ENCODE measurements at places on chromosomes 1 and 21.

DNA sequence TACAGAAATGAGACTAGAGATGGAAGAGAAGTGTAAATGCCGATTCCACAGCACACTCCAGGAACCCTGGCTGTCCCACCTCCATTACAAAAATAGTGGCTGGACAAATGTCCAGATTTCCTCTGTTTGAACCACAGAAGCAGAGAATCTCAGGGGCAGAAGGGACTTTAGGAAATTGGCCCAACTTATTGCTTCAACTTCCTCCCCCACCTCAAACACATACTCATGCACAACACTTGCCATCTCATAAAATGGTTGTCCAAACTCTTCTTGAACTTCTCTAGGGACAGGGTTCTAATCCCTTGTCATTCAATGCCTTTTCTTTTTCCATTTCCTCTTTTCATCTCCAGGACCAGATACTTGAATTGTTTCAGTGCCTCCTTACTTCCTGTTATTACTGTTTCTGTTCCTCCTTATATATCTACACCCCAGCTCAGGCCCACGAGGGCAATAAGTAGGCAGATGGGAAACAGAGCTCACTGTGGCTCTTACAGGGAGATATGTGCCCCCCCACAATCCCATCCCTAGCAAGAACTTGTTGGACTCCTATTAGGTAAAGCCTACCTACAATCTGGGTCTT is 8.5 kb upstream of the B4GALT3 start:
- no peak for DNase-seq

- no peak for DNase-seq
Observed at GRCh38 chr1:34186741-34187494, 10.2 kb downstream of the C1orf94 start.

DNA sequence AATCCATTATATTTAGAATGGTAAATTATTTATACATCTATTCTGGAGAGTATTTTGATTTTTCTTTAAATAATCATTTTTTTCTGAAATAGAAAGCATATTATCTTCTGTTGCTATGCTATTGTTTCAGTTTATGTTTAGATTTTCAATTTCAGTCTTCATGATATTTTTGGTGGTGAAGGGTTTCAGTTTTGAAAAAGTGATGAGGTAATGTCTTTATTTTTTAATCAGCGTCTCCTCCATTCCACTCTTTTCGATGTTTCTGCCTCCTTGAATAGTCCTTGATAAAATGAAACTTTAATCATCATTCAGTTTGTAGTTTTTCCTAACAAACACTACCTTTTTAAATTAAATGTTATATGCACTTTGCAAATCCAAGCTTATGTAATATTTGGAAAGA is 428.6 kb downstream of the PTPRC start:
- no peak for DNase-seq

GRCh38 chr21:41943851-41944250 is 10.0 kb downstream of the C2CD2 start:
- DNase-seq = no peak

DNA sequence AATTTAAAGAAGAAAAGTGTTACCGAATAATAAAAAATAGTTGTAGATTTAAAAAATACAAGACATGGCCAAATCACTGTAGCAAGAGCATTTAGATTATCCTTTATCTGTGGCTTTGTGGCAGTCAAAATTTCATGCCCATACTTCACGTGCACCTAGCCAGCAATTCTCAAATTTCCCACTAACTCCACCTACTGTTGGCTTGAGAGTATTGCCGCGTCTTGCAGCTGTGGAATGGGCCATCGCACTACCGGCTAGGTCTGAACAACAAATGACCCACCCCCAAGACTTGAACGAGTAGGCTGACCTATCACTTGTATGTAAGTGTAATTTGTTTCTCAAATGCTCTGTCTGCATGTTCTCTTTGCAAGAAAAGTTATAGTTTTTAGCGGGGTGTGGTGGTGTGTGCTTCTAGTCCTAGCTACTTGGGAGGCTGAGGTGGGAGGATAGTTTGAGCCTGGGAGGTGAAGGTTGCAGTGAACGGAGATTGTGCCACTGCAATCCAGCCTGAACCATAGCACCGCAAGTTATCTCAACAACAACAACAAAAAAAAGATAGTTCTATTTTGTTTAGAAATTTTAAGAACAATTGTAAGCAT is 4.1 kb downstream of the KRTAP13-4 start:
- no peak for DNase-seq

DNA sequence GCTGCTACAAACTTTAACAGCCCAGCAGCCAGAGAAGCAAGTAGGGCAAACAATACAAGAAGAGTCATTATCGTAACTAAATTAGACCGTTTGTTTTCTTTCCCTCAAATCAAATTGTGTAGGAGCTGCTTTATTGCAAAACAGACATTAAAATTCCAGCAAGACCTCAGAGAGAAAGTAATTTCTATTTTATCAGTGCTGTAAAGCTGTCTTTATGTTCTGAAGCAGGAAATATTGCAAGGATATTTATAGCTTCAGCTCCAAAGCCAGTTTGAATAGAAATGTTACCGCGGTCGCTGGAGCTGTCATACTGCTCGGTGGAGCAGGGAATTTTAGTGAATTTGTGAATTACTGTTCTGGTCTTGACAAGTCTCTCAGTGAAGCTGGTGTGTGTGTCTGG is 503.8 kb upstream of the PLXNA2 start:
- no peak for DNase-seq

- DNase-seq = no peak
Observed at GRCh38 chr1:55250399-55251075, 35.4 kb upstream of the USP24 start.

DNA sequence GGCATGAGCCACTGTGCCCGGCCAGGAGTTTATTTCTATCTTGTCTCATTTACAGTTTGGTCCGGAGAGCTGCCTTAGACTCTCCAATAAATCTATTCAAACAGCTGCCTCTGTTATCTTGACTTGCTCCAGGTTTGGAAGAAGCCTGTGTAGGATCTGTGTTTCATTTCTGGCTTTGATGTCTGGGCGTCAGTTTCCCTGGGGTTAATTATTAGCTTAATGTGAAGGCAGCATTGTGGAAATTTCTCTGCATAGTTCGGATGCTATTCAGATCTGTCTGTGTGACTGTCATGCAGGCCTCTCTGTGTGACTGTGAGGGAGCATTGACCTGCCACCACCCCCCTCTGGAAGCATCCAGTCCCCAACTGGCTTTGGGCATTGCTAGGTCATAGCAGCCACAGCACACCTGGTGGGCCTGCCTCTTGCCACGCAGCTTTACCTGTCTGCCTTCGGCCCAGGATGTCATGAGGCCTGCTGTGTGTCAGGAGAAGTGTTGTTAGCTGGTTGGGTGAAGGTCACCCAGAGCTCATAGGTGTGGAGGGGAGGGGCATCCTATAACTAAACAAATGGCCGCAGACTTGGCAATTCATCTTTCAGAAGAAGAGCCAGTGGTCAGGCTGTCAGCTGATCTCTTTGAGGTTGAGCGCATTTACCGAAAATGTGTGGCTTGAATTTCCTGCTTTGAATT is 9.8 kb downstream of the IFNGR2 start:
- DNase-seq = no peak

GRCh38 chr21:27040738-27041469 is 74.0 kb upstream of the ADAMTS5 start:
- DNase-seq = no peak

GRCh38 chr1:226355016-226355415 is 46.1 kb upstream of the LIN9 start:
- no peak for DNase-seq

DNA sequence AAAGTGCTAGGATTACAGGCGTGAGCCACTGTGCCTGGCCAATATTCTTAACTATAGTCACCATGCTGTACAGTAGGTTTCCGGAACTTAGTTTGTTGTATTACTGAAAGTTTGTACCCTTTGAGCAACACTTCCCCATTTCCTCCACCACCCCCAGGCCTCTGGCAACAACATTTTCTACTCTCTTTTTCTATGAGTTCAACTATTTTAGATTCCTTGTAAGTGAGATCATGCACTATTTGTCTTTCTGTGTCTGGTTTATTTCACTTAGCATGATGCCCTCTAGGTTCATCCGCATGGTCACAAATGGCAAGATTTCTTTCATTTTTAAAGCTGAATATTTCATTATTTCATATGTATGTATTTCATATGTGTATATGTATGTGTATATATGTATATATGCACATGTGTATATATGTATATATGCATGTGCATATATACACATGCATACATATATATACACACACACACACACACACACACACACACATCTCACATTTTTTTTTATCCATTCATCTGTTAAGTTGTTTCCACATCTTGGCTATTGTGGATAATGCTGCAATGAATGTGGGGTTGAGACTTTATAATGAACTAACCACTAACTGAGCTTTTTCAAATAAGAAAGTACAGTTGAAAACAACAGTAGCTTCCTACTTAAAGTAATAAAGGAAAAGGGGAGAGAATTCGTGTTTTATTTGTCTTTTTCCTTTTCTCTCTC is 256.8 kb upstream of the C1orf105 start:
- no peak for DNase-seq

DNA sequence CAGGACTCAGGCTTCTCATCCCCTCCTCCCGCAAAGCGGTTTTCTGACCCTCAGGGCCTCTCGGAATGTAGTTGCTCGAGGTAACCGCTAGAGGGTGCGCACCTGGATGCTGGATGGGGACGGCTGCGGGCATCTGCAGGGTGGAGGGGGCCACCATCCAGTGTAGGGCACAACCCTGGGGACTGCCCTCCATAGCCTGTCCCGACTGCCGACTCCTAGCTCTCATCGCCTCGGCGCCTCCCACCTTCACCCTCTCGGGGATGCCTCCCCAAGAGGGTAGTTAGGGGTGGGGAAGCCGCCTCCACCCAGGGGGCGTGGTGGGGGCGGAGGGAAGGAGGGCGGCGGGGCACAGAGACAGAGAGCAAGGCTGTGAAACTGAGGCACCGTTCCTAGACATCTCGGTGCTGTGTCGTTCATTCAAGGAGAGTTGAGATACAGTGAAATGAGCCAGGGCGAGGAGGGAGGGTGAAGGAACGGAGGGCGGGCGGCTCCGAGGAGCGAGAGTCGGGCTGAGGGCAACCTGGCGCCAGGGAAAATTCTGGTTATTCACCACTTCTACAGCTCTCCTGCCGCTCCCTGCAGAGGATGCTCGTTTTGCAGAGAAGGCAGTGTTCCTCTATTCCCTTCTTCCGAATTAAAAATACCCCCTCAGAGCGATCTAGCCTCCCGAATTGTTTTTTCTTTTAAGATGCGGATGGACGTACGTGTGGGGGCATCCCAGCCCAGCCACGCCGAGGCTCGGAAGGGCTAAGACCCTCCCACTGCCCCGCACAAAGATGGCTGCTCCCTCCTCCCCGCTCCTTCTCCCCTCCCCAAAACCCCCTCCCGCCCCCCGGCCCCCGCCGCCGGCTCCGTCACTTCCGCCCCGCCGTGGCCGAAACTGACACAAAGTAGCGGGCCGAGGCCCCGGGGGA is at the start of gene ATP8B2:
TSS of gene ATP8B2 (plus strand) at position 857 of the 914 bp plus-strand sequence. CDS start 2,617 bp downstream, outside the sequence.
- peak; percentile 69 for DNase-seq

DNA sequence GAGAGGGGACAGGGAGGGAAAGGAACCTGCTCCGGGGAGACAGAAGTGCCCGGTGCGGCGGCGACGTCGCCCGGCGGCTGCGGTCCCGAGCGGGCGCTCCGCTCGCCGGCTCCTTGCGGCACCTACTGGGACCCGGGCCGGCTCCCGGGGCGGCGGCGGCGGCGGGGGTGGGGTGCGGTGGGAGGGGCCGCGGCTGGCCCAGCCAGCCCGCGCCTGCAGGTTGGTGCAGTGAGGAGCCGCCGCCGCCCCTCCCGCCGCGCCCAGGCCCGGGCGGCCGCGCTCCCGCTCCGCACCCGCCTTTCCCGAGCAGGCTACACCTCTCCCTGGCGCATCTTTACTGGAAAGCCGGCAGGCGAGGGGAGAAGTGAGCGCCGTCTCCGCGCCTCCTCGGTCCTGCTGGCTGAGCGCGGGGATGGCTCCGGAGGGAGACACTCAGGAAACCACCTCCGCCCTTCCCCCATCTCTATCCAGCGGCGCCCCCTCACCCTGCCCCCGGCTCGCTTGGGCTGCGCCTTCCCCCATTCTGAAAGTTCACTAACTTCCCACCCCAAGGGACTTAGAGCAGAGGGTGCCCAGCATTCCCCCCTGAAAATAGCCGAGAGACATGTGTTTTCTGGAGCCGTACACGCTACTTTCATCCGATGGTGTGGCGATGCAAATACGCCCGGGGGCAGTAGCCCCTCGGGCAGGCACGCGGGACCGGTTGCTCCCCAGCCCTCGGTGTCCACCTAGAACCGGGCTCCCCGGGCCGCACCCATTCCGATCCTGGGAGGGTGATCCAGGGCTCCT is at the start of gene PLD5:
TSS of gene PLD5 (minus strand) at position 127 of the 789 bp plus-strand sequence.
- DNase-seq = no peak

- DNase-seq = no peak
Observed at GRCh38 chr1:216416488-216416887, 6.8 kb downstream of the USH2A start.

DNA sequence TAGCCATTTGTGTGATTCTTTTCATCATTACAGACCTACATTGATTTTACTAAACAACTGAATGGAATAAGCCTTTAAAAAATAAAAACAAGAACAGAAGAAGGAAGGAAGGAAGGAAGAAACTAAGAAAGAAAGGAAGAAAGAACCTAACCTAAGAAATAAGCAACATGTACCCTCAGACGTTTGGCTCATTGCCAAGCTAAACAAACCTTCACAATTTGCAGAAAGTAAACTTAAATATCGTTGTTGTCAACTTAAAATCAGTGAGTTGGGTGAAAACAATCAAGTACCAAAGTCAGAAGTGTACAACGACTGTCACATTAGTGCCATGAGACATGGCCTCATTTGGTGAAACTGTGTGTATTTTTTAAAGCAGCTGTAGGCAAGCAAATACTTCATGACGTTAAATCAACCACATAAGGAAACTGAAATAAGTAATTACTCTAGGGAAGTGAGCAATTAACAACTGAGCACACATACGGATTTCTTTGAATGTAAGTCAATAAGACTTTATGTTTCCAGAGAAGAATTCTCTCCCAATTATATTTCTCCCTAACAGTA is 313.1 kb upstream of the TMPRSS15 start:
- DNase-seq = no peak

- no peak for DNase-seq
Observed at GRCh38 chr1:162391790-162392563, 10.4 kb downstream of the C1orf226 start.

- DNase-seq = no peak
Observed at GRCh38 chr1:153206631-153207030, 3.4 kb downstream of the LELP1 start.

DNA sequence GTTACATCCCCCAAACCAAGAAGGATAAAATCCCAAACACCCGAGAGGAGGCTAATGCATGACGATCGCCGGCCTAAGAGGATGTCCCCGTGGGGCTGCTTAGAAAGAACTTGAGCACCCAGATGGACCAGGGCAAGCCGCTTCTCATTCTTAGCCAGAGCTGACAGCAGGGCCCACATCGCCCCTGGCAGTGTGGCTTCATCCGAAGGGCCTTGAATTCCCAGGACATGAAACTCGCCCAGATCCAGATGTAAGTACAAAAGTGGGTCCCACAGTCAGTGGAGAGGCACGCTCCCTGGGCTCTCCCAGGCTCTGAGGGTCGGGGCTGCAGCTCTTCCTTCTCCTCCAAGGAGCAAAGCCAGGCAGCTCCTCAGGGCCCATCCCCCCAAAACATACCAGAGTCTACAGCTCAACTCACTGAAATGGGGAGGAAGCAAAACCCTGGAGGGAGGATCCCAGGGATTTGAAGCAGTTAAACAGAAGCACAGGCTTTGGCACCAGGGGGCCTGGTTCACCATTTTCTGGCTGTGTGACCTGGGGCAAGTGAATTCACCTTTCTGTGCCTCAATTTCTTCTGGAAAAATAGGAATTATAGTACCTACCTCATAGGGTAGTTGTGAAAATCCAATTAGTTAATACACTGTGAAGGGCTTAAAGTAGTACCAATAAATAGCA is 85.6 kb downstream of the MAN1C1 start:
- no peak for DNase-seq
